ENCODE measurements at places on chromosomes 1 and 21. TPM values are rescaled to one million over a fixed set of nuclear protein-coding genes. Genes with fewer than 3 reads are reported as not detected.

Gene MYOM3
- total RNA-seq, result not detected

Gene GJB4
- total RNA-seq, result not detected

Gene SYT2
- not detected for total RNA-seq

Gene WDR64
- under 0.01 TPM for total RNA-seq
